Activated CD4-positive, alpha-beta T cell treated with anti-CD3 and anti-CD28 coated beads, Interleukin-2, amount 10 ng/mL, durations not matched to agents 24 days and 14 days (primary cell): ENCODE measurements at places on chromosomes 2 and 18. TPM values are rescaled to one million over a fixed set of nuclear protein-coding genes. Genes with fewer than 3 reads are reported as not detected.

CGREF1 gene
- 14.4 and 15.1 TPM in 2 replicates for total RNA-seq

RNF149 gene
- 40.3 and 40.7 TPM in 2 replicates for total RNA-seq

DNA sequence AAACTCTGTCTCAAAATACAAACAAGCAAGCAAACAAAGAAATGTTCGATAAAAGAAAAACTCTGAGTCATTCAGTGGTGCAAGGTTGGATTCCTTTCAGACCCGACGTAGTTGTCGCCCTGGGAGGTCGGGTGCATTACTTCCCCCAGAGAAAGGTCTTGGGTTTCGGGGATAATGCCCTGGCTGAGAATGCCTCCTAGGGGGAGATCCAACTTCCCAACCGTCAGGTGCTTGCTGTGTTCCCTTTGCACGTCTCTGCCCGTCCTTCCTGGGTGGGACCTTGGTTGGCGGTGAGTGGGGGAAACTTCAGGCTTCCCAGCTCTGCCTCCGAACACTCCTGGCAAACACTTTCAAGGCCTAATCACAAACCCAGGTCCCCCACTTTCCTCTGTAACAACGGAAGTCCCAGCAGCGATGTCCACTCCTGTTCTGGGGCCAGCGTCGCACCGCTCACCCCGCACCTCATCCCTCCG lies 609 bp downstream of the TPGS2 start:
- DNase-seq: no peak

DNA sequence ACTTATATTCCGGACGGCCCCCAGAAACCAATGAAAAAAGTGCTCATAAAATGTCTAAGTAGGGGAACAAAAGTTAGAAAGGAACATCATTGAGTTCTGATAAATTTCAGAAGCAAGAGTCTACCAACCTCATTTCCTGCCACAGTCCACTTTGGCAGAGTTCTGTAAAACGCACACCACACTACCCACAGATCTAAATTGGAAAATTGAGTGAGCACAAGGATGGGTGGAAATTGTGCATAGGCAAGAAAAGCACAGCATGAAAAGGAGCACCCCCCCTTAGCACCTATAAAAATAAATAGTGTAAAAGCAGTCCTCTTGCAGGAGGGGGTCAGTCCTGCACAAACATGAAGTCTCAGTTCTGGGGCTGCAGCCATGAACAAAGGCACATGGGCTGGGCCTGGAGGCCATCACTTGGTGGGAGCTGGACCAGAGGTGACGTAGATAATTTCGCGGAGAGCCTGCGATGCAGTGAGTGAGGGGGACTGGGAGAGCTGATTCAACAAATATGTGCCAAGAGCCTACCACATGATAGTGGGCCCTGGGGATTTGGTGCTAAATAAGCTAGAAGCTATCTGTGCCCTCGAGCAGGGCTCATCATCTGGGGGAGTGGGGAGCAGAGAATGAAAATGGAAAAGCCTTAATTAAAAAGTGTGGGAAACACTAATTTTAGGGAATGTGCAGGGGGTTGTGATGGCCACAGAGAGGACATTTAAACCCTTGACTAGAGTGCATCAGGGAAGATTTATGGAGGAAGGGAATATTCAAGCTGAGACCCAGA lies 48.9 kb upstream of the SPP2 start:
- DNase-seq: peak; percentile 73

GRCh38 chr18:68694316-68694715 lies 20.6 kb downstream of the TMX3 start:
- no peak for DNase-seq

- DNase-seq: no peak
These were observed 80.8 kb upstream of the SLC1A4 start for GRCh38 chr2:64908406-64908805.
